ENCODE measurements at places on chromosomes 5 and 9. TPM values are rescaled to one million over a fixed set of nuclear protein-coding genes. Genes with fewer than 3 reads are reported as not detected.

HINT2 gene
- total RNA-seq: 2.6 TPM

DNA sequence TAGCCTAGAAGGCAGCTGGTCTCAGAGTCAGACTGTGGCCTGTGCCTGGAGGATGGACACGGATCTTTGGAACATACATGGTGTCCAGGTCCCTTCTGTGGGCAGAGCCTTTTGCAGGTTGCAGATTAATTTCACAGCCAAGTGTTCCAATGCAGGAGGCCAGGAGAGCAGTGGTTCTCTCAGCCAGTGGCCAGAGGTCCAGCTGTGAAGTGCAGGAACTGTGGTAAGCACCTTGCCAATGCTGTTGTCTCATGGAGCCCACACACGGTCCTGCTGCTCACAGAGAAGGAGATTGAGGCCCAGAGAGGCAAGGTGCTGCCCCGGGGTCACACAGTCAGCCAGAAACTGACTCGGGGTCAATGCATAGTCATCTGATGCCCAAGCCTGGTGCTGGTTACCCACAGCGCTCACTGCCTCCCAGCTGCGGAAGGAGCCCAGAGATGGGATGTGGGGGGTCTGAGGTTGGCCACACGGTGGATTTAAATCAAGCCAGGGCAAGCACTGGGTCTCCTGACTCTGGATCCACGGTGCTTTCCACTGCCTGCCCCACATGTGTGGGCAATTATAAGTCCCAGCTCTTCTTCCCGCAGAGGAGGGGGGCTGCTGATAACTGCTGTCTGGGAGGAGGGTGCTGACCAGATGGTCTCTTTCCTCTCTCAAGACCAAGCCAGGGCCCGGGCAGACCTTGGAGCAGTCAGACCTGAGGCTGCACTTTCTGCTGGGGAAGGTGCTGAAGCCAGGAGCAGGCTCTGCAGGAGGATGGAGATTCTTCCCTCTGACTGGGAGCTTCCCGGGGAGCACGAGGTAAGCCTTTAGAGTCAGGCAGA is 2.8 kb downstream of the PDGFRB start:
- DNase-seq: no peak

DNA sequence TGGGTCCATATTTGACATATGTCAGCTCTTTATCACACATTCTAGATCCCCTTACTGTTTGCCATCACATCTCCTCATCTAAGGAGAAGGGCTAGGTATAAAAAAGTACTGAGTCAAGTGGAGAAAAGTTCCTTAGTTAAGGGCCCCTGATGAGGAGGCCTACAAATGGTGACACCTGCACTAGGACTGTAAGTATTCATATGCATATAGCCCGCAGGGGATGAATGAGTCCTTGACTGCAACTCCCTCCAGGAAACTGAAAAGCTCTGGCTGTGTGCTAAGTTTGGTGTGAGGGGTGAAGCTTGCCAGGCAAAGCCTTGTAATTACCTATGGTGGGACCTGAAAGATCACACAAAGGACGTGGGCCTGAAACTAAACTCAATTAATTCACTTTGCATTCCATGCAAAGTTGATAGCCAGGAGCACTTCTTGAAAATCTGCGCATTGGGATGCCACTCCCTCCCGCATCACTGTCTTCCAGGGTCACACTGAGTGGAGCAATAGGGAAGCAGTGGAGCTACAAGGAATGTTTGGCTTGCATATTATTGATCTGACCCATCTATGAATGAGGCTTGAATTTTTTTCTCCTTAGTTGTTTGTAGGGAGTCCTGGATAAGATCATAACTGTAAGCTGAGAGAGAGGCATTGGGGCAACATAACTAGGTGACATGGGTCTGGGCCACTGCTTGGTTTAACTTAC is 11.9 kb upstream of the EQTN start:
- DNase-seq: no peak

HRH2 gene
- total RNA-seq: not detected

DNA sequence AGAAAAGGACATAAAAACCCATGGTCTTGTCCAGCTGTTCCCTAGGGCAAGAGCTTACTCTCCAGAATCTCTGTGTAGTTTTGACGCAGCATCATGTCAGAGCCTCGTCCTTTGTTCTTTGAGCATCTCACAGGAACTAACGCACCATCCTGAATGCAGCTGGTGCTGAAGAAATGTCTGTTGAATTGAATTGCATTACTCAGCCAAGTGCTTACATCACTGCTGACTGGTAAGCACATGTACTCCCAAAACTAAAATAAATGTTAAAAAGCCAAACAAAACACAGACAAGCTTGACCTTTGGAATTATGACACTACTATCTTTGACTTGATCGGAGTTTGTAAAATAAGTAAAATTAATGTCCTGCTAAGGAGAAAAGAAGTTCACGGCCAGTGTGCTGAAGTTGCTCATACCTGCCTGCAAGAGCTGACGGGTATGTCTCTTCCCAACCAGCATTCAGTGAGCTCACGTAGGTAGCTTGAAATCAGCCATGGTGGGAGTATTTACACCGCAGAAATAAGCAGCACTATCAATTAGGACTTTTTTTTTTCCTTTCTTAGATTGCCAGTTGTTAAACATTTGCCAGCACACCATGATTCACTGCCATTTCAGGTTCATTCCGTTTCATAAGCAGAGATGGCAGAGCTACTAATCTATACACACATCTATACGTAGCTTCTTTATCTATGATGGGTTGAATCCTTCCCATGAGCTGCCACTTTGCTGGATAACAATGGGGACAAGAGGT is 310.6 kb upstream of the MSX2 start:
- DNase-seq: no peak

ATG10 gene
- total RNA-seq: 3.5 TPM

DNA sequence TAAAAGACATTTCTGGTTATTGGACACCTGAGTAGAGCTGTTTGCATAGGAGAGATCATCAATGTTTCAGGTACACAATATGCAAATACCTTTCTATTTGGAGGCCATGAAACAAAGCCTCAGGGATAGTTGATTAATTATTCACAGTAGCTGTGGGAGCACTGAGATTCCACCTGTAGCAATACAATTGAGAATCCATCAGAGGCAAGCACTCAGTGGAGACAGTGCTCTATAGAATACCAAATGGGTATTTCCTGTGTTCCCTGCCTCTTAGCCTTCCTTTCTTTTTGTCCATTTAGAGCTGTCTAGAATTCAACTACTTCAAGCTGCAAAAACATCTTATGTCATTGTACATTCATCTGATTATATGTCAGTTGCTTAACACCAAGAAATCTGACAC is 1754.0 kb upstream of the ACO1 start:
- DNase-seq: no peak

DDX31 gene
- total RNA-seq: 9.1 TPM

C5orf52 gene
- total RNA-seq: not detected

ADRB2 gene
- total RNA-seq: 9.5 TPM

- DNase-seq: no peak
Measured at GRCh38 chr5:6812800-6813731, 99.8 kb downstream of the TENT4A start.

WNK2 gene
- total RNA-seq: not detected

DNA sequence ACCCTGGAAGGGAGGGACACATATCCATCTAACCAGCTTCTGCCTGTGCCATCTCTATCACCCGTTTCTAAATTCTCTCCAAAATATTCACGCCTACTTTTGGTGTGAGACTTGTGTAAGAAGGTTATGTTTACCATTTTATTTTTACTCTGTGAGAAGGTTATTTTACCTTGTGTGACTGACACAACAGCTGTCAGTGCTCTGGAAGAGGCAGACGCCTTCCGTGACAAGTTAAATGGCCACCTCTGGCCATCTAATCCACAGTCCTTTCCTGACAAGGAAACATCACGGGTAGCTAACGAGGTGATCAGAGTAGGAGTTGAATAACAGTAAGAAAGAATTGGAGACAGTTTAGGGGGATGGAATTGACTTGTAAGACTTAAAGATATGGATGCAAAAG is 443.8 kb upstream of the PIK3R1 start:
- DNase-seq: no peak

DNA sequence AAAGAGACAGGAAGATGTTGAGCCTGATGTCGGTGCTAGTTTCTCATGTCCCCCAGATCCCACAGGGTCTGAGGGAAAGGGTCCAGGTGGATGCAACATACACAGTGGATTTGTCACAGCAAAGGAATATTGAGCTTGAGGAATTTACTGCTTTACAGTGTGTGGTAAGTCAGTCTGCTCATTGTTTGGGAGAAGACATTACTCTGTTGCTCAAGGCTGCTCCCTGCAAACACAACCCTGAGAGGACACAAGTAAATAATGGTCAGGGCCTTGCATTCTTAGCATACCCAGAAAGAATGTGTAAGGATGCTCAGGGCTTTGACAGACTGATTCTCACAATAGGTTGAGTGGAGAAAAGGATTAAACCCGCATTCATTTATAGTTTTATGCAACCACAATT is 7.3 kb upstream of the MAN2A1 start:
- no peak for DNase-seq

LMNB1 gene
- 32.0 TPM for total RNA-seq

LARP1 gene
- total RNA-seq: 33.7 TPM

DNA sequence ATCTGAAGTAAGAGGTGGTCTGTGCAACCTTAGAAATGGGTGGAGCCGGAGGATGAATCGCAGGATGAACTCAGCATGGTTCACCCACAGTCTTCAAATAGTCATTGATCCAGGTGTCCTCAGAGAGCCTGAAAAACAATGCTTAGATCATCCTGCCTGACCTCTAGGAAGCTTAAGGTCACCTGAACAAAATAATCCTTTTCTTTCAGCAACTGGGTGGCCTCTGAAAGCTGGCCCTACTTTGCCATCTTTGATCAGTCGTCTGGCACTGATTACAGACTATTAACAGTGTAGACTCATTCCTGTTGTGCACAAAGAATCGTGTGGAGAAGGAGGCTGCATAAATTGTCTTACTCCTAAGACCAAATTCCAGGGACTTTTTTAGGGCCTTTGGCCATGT is 50.7 kb downstream of the PIP5K1B start:
- DNase-seq: no peak

GRCh38 chr5:180215783-180216630 is 7.0 kb upstream of the RASGEF1C start:
- DNase-seq: no peak

DNA sequence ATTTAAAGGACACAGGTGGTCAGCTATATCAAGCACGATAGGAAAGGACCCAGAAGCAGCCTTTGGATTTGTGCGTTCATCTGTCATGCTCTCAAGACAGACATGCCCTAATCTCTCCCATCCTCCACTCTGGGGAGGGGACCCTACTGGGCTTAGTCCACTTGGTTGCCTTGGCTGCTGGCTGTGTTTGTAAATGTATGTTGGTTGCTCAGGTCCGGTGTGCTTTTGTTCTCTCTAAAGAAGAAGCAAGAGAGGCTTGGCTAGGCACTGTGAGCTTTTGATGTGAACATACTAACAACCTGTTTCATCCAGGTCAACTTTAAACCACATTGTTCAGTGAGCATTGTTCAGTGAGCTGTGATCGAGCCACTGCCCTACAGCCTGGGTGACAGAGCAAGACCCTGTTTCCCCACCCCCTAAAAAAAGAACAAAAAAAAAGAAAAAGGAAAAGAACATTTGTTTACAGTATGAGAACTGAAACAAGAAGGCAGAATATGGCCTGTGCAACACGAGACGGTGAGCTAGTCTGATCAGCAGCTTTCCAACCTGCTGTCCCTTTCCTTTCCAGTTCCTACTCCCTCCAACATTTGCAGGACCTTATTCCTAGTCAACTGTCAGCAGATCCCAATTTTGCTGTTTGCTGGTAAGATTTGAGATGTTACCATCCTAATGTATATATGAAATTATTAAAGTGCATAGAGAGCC is 228.3 kb downstream of the ARHGAP26 start:
- no peak for DNase-seq

SLC6A3 gene
- total RNA-seq: not detected

- DNase-seq: no peak
Measured at GRCh38 chr5:133383580-133383939, 228.8 kb downstream of the FSTL4 start.

GRCh38 chr9:135297456-135298075 is 182.0 kb upstream of the PPP1R26 start:
- DNase-seq: no peak

LECT2 gene
- not detected for total RNA-seq

GRCh38 chr5:171310819-171311321 is 1.8 kb downstream of the TLX3 start:
- DNase-seq: no peak

GRCh38 chr5:149404746-149405549 is 25.9 kb upstream of the IL17B start:
- DNase-seq: no peak

CCDC192 gene
- not detected for total RNA-seq

DNA sequence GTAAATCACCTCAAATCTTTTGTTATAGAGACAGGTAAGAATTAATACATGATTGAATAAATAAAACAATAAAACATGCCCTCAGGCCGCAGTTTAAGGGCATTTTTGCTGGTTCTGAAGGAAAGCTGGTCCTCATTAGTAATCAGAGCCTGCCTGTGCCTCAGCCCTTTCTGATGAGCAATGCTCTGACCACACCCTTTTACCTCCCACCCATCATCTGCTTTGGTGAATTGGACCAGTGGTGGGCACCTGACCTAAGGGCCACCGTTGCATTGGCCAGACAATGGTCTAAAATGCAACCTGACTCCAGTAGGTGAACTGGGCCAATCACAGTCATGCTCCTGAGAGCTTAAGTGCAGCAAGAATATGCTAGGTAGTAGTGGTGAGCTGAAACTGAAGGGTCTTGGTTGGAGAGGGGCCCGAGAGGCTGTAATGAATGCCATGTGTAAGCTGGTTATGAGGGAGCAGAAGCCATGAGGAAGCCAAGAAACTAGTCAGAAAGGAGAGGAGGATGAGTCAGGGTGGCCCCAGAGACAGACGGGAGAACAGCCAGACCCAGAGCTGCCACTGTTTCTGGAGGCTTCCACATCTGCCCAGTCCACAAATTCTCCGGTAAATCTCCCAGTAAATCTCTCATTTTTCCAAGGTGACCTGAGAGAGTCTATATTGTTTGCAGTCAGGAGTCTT is 45.5 kb upstream of the ZSWIM6 start:
- peak; percentile 59 for DNase-seq

GFPT2 gene
- total RNA-seq: 0.79 TPM

SURF2 gene
- total RNA-seq: 8.9 TPM

ASB6 gene
- 9.6 TPM for total RNA-seq

- DNase-seq: no peak
Measured at GRCh38 chr9:3578786-3579185, 53.0 kb upstream of the RFX3 start.

KCNV2 gene
- total RNA-seq: not detected

- DNase-seq: peak; percentile 68
Measured at GRCh38 chr5:13957032-13957645, 12.7 kb upstream of the DNAH5 start.

- no peak for DNase-seq
Measured at GRCh38 chr9:108688676-108689075, 167.1 kb downstream of the ACTL7B start.

Measured in lung microvascular endothelial cell (primary cell).